ENCODE measurements at places on chromosomes 7 and 10. TPM values are rescaled to one million over a fixed set of nuclear protein-coding genes. Genes with fewer than 3 reads are reported as not detected.

DNA sequence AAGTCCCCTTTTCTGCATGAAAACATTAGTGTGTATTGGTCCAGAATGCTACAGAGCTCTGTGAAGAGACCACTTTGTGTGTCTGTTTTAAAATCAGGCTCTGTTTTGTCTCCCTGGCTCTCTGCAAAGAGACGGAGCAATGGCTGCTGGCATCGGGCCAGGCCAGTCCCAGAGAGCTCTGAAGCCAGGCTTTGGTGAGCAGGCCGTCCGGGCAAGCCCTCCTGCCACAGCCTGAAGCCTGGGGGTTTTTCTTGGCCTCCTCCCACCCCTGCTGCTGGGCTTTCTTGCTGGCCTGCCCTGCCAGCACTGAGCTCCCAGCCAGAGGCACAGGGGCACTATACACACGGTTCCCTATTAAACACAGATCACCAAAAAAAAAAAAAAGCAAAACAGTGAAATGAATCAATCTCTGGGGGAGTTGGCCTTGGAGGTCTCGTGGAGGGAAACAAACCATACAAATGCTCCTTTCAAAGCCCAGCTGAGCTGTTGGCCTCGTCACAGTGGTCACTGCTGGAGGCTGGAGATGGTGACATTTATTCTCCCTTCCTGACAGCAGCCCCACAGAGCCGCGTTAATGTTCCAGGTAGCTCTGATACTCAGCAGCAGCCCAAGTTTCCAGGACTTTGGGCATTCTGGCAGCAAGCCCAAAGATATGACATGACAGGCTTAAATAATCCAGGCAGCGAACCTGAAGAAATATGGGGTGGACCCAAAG lies 237.2 kb downstream of the TCF7L2 start:
- no peaks in the 10 kb centered on the region for H3K27me3 ChIP-seq
- peaks cover 2% of the 10 kb centered on the region for H3K4me1 ChIP-seq
- H3K4me3 ChIP-seq, result no peak overlapping the region
- peak; percentile 92 for DNase-seq

Gene SAMD9
- 9.5 TPM for total RNA-seq

DNA sequence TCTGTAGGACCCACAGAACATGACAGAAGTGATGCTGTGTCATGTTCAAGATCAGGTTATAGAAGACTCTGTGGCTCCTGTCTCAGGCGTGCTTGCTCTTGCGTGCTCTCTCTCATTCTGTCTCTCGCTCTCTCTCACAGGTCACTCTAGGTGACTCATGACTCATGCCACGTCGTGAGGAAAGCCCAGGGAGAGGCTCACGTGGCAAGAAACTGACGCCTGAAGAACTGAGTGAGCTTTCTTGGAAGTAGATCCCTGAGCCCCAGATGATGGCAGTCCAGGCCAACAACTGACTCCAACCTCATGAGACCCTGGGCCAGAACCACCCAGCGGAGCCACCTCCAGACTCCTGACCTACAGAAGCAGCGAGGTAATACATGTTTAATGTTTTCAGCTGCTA lies 103.3 kb downstream of the DNMBP start:
- peak; percentile 56 for DNase-seq
- H3K36me3 ChIP-seq, result no peaks in the 10 kb centered on the region
- no peaks in the 10 kb centered on the region for H3K27me3 ChIP-seq
- no peak overlapping the region for H3K27ac ChIP-seq

GRCh38 chr10:129319934-129320333 lies 147.1 kb upstream of the MGMT start:
- H3K27ac ChIP-seq, result no peak overlapping the region
- no peak for DNase-seq
- H3K36me3 ChIP-seq, result no peaks in the 10 kb centered on the region
- H3K4me3 ChIP-seq, result no peak overlapping the region
- peaks cover 2% of the 10 kb centered on the region for H3K27me3 ChIP-seq

- no peaks in the 10 kb centered on the region for H3K36me3 ChIP-seq
- no peaks in the 10 kb centered on the region for H3K4me1 ChIP-seq
- H3K27me3 ChIP-seq, result no peaks in the 10 kb centered on the region
- H3K27ac ChIP-seq, result no peak overlapping the region
- no peak overlapping the region for H3K4me3 ChIP-seq
These were observed 1.2 kb downstream of the OPN4 start for GRCh38 chr10:86655596-86655995.

Gene STRIP2
- total RNA-seq, result 1.3 TPM

Gene PNLIP
- total RNA-seq, result 2.7 TPM

DNA sequence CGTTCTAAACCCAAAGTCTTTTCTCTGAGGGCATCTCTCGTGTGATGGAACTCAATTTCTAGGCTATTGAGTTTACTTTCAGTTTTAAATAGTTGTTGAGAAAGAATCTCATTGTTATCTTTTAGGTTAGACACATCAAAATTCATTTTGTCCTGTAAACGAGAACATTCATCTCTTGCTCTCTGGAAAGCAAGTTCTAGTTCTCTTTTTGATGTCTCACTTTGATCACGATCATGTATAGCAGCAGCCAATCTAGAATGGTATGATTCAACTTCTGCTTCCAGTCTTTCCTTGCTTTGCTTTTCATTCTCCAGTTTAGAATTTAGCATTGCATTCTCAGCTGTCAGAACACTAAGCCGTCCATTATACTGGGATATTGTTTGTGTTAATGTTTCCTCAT lies 65.1 kb downstream of the ANKRD26 start:
- H3K4me1 ChIP-seq, result no peaks in the 10 kb centered on the region
- H3K27me3 ChIP-seq, result no peaks in the 10 kb centered on the region

DNA sequence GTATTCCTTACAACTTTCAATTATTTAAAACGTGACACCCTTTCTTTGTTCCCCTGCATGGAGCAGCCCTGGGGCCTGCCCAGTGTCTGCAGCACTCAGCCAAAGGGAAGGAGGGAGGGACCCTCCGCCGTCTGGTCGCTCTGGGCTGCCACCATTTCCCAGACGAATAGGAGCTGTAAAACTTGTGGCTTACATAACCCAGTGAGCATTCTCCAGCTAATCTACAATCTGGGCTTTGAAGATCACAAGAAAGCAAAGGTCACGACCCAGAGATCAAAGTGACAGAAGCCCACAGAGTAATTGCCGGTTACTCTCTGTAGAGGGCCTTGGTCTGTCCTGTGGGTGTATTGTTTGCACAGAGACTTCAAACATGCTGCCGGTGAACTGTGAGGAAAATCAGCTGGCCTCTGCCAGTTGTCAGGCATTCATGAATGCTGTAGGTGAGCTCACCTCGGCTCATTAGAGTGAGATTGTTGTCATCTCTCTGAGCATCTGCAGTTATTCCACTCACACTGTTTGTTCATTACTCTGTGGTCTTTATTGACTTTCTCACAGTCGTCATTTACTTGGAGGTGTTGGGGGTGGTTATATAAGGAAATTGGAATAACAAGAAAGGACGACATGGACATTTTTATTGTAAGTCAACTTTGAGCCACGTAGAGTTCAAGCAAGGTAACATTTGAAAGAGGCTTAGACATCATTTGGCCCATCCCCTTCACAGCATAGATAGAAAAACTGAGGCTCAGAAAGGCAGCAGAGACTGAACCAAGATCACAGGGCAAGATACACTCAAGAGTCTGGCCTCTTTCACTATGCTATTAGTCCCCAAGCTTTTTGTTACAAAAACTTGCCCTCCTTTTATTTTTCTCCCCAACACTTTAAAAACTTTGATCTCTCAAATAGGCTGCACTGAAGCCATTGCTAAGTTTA lies 619.8 kb downstream of the LRMDA start:
- no peaks in the 10 kb centered on the region for H3K36me3 ChIP-seq
- no peak overlapping the region for H3K27ac ChIP-seq
- no peak for DNase-seq
- H3K4me1 ChIP-seq, result no peaks in the 10 kb centered on the region

GRCh38 chr7:155980841-155981240 lies 168.6 kb upstream of the SHH start:
- no peak overlapping the region for H3K4me3 ChIP-seq
- no peaks in the 10 kb centered on the region for H3K4me1 ChIP-seq
- no peaks in the 10 kb centered on the region for H3K36me3 ChIP-seq

Gene LBX1
- total RNA-seq, result not detected

DNA sequence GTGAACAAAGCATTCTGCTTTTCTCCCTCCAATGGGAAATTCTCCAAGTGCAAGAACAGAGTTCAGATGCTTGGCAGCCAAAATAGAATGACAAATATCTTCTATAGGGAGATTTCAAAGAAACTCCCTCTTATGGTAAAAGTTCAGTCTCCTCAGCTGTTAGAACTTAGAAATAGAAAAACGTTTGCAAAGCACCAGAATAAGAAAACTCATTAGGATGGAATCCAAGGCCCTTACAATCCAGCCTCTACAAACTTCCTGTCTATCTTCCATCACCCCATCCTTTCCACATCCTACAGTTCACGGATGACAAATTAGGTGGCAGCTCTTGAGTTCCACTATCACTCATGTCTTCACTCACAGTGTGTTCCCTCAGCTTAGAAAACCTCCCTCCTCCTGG lies 25.7 kb downstream of the FAM13C start:
- peaks cover 7% of the 10 kb centered on the region for H3K4me1 ChIP-seq
- no peaks in the 10 kb centered on the region for H3K27me3 ChIP-seq

Gene FOXI2
- total RNA-seq, result 0.23 TPM

GRCh38 chr10:95214793-95215192 lies 20.8 kb downstream of the ACSM6 start:
- no peaks in the 10 kb centered on the region for H3K27me3 ChIP-seq
- no peak overlapping the region for H3K4me3 ChIP-seq
- H3K4me1 ChIP-seq, result no peaks in the 10 kb centered on the region
- DNase-seq, result no peak
- no peak overlapping the region for H3K27ac ChIP-seq

DNA sequence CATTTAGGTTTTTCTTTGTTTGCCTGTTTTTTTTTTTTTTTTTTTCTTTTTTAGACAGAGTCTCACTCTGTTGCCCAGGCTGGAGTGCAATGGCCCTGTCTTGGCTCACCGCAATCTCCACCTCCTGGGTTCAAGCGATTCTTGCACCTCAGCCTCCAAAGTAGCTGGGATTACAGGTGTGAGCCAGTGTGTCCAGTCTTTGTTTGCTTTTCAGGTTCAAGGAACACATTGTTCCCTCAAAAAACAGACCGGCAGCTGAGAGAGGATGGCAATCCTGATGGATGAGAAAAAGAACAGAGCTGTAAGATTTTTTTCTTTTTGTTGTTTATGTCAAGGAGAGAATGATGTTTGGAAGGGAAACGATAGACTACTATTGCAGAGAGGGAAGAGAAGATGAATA lies 23.3 kb upstream of the RHOBTB1 start:
- no peak for DNase-seq
- no peaks in the 10 kb centered on the region for H3K36me3 ChIP-seq
- H3K27me3 ChIP-seq, result no peaks in the 10 kb centered on the region
- H3K4me3 ChIP-seq, result no peak overlapping the region
- H3K27ac ChIP-seq, result no peak overlapping the region
- no peaks in the 10 kb centered on the region for H3K4me1 ChIP-seq

Measured in aorta (tissue), 5 donors.